T-helper 1 cell treated with Interleukin-12 subunit alpha and Interleukin-12 subunit beta and Interleukin-4 antibody, amounts not matched to agents 30 ng/mL and 1 ng/mL, for 36 hours (primary cell): ENCODE measurements at places on chromosomes 2 and 18. TPM values are rescaled to one million over a fixed set of nuclear protein-coding genes. Genes with fewer than 3 reads are reported as not detected.

ITSN2 gene
- total RNA-seq, result 90.8 and 101 TPM in 2 replicates

TRAK2 gene
- 42.3 and 42.4 TPM in 2 replicates for total RNA-seq

GYPC gene
- 113 and 120 TPM in 2 replicates for total RNA-seq

EDAR gene
- 0.07 and 0.22 TPM in 2 replicates for total RNA-seq

ZNF513 gene
- total RNA-seq, result 19.7 and 20.2 TPM in 2 replicates
